ENCODE measurements at places on chromosomes 2 and 18. TPM values are rescaled to one million over a fixed set of nuclear protein-coding genes. Genes with fewer than 3 reads are reported as not detected.

The CHRND gene
- total RNA-seq = not detected

DNA sequence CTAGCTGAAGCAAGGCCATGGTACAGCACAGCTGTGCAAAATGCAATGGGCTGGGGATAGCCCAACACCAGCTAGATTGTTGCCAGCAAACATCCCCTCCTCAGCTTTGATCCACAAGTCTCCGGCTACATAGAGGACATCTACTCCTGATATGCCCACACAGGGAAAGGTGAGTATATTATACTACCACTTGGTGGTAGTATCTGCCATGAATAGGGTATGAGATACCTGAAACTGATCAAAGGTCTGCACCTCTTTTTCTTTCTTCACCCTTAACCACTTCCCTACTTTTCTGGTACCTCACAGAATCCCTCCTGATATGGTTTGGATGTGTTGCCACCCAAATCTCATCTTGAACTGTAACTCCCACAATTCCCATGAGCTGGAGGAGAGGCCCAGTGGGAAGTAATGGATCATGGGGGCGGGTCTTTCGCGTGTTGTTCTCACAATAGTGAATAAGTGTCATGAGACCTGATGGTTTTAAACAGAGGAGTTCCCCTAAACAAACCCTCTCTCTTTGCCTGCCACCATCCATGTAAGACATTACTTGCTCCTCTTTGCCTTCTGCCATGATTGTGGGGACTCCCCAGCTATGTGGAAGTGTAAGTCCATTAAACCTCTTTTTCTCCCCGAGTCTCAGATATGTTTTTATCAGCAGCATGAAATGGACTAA is 279.6 kb downstream of the TXNL1 start:
- no peak for DNase-seq

- no peak for DNase-seq
Measured at GRCh38 chr2:29691391-29691950, 229.9 kb downstream of the ALK start.

DNA sequence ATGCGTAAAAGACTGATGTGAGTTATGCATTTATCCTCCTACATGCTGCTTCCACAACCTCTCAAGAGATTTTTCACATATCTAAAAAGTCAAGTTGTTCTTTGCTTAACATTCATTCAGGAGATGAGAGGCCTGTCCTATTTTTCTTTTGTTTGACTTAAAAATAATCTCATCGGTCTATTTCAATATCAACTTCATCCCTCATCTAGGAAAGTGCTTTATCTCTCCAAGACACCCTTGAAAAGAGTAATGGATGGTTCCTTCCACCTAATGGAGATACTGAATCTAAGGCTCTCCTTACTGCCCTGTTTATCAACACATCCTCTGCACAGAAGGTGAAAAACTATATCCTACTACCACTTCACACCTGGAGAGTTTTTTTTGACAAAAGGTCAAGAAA is 2.4 kb downstream of the NFE2L2 start:
- no peak for DNase-seq

DNA sequence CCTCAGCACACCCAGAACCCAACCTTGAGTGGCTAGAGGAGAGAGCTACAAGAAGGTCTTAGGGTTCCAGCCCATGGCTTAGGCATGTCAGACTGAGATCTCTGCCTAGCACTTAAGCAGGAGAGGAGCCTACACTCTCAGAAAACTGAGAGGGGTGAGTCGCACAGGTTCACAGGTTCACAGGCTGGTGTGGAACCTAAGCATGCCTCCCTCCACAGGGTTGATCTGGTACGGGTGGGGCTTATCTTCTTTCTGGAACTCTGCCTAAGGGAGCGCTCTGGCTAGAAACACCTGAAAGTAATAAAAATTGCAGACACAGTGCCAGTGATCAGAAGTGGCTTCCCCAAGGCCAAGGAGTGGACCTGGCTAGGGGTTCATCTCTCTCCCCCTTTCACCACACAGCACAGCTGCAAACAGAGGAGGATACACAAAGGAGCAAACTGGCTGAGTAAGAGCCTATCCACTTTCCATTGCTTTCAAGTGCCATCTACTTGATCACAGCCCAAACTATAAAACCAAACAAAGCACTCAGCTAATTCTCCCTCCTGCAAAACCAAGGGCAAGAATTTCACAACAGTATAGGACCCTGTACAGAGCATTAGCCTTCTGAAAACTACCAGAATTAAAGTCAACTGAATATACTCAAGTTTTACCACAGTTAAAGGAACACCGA is 481.9 kb upstream of the SETBP1 start:
- DNase-seq = no peak

GRCh38 chr2:219314804-219315468 is 5.7 kb upstream of the PTPRN start:
- no peak for DNase-seq

GRCh38 chr2:71502941-71503738 is 49.8 kb downstream of the DYSF start:
- no peak for DNase-seq

Data from sciatic nerve (tissue), 2 donors.